ENCODE measurements at places on chromosomes 1 and 21.

- DNase-seq = peak; percentile 56
Observed at GRCh38 chr1:111463029-111463683, 10.6 kb upstream of the C1orf162 start.

DNA sequence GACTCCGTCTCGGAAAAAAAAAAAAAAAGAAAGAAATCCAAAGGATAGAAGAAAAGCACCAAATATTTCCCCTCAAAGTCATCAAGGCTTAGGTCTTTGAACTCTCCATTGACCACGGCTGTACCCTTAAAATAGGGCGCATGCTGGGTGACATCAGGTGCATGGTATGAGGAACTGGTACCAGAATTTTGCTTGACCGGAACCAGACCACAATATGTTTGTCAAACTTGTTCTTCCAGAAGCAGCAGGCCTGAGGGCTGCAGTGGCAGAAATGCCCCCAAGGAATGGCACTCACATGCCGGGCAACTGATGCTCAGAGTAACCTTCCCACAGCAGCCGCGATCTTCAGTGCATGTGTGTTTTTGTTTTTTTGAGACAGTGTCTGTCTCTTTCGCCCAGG lies 21.0 kb downstream of the RCC1 start:
- peak; percentile 25 for DNase-seq

GRCh38 chr1:74083128-74083527 lies 114.8 kb downstream of the LRRIQ3 start:
- DNase-seq = no peak

GRCh38 chr1:22317231-22317919 lies 134.3 kb upstream of the ZBTB40 start:
- no peak for DNase-seq

DNA sequence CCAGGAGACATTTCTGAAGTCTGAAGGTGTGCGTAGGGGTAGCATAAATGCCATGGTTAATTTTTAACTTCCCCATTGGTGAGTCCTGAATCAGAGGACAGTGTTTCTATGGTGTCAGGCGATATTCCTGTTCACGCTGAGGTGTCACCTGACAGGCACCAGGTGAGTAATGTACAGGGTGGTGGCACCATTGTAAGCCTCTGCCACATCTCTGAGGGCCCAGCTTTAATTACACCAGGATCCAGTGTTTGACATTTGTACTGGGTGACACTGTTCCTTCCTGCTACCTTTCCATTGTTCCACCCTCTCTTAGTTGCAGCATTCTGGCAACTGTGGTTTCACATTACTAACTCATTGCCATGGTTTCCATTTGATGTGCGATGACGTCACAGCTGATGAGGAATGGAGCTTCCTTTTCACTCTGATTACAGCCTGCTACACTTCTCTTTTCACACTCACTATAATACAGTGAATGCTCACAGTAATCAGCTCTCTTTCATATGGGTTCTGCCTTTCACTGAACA lies 40.6 kb upstream of the MARK1 start:
- peak; percentile 65 for DNase-seq

- peak; percentile 11 for DNase-seq
Observed at GRCh38 chr21:32698971-32699693, 28.7 kb downstream of the SYNJ1 start.

DNA sequence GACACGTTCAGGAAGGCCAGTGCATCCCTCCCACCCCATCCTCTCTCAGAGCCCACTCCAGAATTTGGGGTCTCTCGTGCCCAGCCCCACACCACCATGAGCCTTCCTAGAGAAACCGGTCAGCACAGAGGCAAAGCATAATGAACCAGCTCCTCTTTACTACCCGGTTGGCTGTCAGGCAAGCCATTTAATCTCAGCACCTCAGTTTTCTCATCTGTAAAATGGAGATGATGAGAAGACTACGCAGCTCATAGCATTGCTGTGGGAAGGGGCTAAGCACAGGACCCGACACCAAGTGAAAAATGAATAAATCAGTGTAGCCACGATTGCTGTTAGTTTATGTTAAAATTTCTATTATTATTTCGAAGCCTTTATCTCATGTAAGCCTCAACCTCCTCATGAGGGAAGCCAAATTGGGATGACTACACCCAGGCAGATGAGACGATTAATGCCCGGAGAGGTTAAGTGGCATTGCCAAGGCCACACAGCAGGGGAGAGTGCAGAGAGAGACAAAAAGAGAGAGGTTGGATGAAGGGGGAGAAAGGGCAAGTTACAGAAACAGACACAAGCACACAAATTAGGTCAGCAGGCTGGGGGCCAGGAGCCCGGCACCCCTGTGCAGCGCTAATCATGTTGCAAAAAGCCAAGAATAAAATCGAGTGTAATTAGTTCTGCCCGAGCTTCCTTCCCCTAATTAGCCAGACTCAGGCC lies 25.7 kb downstream of the SDC3 start:
- no peak for DNase-seq

- no peak for DNase-seq
Observed at GRCh38 chr1:171807556-171807955, 26.1 kb downstream of the METTL13 start.

- DNase-seq = no peak
Observed at GRCh38 chr21:36849461-36850105, 116.9 kb downstream of the HLCS start.

DNA sequence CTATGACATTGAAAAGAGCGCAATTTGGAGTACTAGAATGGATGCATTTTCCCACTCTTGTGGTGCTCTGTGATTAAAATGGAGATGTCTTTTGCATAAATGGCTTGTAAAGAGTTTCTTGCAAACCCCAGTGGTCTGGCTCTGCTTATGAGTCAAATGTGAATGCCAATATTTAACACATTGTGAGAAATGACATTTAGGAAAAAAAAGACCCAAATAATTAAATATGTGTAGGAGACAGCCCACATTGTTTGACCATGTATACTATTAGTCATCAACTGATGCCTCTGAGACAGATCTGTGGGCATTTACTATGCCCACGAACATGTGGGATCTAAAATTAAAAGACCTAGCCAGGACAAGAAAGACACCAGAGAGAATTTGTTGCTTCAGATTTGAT lies 22.2 kb upstream of the RUNX1 start:
- no peak for DNase-seq

DNA sequence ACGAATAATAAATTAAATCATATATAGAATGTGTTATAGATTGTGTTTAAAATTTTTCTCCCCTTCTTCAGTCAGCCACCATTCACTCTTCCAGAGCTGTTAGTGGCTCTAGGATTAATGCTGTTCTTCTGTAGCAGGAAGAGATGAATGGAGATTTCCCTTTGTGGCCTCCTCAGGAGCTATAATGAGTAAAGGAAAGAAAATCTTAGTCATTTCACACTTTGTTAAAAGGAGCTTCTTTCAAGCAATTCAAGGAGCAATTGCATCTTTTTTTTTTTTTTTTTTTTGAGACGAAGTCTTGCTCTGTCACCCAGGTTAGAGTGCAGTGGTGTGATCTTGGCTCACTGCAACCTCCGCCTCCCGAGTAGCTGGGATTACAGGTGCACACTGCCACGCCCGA lies 23.7 kb upstream of the TMCO2 start:
- DNase-seq = no peak

DNA sequence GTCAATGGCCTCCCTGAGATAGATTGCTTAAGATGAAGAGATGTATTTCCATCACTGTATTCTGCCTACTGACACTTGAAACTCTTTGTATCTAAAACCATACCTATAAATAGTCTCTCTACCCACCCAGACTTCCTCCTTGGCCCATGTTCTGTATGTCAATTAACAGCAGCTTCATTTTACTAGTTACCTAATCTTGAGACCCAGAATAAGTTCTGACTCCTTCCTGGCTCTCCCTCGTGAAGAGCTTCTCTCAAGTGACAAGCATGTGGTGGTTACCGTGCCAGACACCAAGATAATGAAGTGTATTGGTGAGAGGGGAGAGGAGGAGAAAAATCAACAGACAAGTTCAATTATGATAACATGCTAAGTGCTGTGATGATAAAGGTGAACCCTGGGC lies 128.8 kb upstream of the RAVER2 start:
- no peak for DNase-seq

GRCh38 chr1:76292418-76293184 lies 218.1 kb downstream of the ST6GALNAC3 start:
- no peak for DNase-seq

DNA sequence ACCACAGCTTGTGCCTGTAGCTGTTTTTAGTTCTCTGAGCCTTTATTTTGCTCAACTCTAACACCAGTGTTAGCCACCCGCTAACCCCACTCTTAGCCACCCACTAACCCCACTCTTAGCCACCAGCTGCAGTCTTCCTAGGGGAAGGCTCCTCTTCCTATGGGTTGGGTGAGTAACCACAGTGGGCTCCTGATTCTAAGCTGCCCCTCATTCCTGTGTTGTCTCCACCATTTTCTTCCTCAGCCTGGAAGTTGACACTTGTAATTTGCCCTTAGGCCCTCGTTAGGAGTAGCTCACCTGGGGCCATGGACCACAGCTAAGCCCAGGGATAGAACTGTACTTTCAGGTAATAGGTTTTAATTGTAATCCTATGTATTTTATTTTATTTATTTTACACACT lies 782.9 kb upstream of the TPTE start:
- no peak for DNase-seq

DNA sequence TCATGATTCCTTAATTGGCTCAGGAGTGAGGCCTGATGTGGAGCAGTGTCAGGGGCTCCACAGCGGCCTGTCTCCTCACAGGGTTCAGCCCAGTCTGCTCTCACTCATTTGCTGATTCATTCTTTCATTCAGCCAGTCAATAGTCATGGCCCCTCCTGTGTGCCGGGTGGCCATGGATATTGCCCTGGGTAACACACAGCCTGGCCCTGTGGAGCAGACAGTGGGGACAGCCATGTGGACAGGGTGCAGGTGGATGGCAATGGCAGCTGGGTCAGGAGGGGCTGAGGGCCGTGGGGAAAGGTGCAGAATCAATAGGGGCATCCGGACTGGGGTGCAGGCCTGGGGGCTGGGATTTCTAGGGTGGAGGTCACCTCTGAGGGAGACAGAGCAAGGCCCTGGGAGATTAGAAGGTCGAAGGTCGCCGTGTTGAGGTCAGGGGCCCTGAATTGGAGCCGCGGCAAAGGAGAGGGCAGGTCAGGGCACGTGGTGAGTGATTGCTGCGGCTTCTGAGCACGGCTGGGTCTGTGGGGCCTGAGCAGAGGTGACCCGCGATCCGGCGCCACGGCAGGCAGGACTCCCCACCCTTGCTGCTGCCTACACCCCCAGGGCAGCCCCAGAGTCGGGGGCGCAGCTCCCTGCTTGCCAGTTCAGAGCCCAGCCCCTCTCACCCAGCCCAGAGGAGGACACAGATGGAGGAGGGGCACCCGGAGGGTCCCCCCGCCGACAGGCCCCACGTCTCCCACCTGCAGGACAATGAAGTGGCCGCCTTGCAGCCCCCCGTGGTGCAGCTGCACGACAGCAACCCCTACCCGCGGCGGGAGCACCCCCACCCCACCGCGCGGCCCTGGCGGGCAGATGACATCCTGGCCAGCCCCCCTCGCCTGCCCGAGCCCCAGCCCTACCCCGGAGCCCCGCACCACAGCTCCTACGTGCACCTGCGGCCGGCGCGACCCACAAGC lies 33.4 kb downstream of the SLC19A1 start:
- DNase-seq = peak; percentile 8

DNA sequence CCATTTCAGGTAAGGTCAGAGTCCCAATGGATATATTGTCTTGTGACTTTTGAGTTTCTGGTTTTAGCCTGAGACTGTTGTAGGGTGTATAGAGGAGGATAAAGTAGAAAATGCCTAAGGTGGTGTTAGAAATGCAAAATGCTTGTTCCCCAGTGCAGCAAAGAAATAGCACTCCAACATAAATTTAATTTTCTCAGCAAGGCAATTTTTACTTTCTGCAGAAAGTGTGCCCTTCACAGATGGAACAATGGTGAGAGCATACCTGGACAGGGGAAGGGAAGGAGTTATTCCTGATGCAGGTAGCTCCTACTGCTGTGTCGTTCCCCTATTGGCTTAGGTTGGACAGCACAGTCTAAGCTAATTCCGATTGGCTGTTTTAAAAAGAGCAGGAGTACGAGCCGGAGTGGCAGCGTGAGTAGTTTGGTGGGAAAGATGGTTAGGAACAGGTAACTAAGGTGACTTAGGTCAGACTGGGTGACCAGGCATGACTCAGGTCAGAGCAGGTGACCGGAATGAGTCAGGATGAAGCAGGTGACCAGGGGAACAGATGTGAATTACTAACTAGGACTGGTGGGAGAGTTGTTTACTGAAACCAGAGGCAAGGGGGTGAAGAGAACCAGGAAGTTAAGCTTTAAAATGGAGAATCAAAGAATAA lies 21.5 kb downstream of the SPATA45 start:
- no peak for DNase-seq

GRCh38 chr1:192545896-192546521 lies 29.6 kb upstream of the RGS1 start:
- no peak for DNase-seq

DNA sequence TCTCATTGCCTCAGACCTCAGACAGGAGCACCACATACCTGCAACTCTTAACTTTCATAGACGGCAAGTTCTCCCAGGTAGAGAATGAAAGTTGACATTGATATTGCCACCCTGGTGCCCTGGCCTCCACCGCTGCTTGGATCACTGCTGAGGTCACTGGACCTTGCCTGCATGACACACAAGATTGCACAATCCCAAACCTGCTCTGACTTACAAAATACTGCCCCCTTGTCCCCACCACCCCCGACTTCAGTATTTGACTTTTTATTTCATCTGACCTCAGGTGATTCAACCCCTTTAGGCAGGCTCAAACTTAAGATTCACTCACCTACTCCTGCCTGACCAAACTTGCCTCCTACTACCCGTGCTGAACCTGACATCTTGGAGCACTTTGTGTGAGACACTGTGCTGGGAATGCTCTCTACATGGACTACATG lies 43.1 kb upstream of the S1PR1 start:
- no peak for DNase-seq

DNA sequence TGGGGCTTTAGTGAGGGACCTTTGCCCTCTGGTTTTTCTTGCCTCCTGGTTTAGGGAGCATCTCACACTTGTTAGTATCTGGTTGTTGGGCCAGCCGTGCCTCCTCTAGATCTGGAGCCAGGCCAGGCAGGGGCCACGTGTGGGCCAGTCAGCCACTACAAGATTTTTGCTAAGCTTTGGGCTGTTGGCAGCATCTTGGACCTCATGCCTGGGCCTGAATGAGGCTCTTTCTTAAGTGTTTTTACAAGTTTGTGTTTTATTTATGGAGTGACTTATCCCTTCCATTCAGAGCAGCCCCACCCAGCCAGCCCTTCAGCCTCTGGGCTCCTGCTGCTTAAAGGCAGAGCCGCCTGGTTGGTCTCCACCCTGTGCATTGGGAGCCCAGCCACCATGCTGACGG lies 1.6 kb upstream of the SH3BGRL3 start:
- DNase-seq = peak; percentile 30

- DNase-seq = no peak
Observed at GRCh38 chr1:33971018-33971710, 107.3 kb downstream of the HMGB4 start.

- peak; percentile 75 for DNase-seq
Observed at GRCh38 chr1:1059494-1060280, 14.4 kb downstream of the RNF223 start.

DNA sequence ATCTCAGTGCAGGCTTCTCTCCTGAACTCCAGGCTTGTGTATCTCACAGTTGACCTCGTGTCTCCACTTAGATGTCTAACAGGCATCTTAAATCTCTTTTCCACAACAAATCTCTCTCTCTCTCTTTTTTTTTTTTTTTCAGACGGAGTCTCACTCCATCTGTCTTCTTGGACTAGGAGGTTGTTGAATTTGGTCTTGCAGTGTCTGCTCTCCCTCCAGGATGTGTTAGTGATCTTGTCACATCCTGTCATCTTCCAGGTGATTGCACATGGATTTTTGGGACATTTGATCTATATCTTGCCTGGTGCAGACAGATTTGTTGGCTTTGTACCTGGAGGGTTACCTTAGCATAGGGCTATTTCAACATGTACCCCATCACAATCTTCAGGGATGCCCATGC lies 26.5 kb upstream of the KCNA10 start:
- DNase-seq = no peak

- no peak for DNase-seq
Observed at GRCh38 chr1:87123610-87124009, 205.1 kb upstream of the LMO4 start.
